Activated T-helper 2 cell treated with anti-CD3 and anti-CD28 coated beads, Interferon-gamma antibody, Interleukin-2, Interleukin-4, amounts not matched to agents 10 μg/mL and 5 μg/mL and 100 μg/mL, durations not matched to agents 14 hours and 24 hours and 36 hours (primary cell): ENCODE measurements at places on chromosomes 2 and 18.

DNA sequence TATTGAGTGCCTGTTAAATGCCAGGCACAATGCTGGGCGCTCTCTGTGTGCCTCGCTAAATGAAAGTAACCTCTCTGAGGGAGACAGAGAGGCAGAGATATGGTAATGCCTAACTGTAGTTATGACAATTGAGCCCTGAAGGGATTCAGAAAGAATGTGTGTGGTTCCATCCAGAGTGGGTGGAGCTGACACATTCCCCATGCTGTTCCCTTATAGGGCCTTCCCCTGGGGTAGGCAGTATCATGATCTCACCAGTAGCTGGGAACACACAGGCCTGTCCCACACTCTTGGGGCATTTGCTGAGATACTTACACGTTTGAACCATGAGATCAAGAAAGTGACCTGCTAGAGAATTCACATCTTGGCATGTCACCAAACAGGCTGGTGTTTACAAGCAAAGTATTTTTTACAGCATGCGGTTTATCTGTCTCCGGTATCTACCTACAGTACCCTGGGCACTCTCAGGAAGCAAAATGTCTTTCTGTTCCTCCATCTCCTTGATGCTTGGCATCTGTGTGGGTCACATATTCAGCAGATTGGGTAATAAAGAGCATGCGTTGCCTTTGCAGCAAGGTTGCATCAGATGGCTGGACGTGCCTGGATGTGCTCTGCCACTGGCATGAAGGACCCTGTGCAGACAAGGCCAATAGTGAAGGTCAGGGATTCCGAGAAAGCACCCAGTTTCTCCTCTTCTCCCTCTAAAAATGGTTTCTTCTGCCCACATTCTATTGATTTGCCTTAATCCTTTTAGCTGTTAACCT is 9.4 kb downstream of the CTIF start:
- DNase-seq: no peak

- no peak for DNase-seq
Measured at GRCh38 chr2:163252199-163252598, 413.6 kb upstream of the KCNH7 start.

GRCh38 chr2:181313845-181314244 is 143.3 kb upstream of the ITGA4 start:
- DNase-seq: no peak

DNA sequence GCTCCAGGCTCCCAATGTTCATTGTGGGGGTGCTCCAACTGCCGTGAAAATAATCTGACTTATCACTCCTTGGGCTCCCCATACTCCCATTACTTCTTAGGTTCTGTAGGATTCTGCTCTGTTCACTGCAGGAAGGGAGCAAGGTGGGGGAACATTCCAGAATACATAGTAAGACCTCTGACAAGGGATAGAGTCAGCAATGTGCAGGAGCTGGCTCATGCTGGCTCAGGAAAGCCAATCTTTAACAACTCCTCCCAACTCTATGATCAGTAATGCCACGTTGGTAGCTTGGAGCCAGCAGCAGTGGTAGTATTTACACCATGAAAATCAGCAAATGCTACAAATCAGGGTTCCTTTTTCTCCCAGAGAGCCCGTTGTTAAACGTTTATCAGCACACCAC is 44.4 kb downstream of the FECH start:
- no peak for DNase-seq

DNA sequence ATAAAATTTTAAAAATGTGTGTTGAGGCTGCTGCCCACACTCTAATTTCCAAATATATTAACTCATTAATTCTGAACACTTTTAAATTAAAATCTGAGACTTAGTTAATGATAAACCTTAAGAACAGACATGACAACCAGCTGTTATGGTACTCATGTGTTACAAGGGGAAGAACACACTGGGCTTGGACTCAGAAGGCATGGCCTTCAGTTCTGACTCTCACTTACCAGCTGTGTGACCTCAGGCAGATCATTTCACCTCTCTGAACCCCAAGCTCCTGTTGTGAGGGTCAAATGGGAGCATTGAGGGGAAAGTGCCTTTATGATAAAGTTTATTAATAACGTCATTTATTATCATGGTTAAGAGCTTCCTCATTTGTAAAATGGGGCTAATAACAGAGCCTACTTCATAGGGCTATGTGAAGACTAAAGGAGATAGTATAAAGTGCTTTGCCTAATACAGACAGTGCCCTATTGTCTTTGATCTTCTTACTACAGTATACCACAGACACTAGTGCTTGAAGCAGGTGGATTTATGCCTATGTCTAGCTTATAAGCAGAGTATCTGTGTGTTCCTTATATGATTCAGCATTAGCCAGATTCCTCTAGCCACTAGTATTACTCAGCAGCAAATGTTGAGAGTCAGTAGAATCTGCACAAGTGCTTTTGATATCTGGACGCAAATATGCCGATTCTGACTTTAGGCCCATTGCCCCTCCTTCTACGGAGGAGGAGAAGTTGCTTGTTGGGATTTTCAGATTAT is 99.6 kb downstream of the SGPP2 start:
- no peak for DNase-seq

DNA sequence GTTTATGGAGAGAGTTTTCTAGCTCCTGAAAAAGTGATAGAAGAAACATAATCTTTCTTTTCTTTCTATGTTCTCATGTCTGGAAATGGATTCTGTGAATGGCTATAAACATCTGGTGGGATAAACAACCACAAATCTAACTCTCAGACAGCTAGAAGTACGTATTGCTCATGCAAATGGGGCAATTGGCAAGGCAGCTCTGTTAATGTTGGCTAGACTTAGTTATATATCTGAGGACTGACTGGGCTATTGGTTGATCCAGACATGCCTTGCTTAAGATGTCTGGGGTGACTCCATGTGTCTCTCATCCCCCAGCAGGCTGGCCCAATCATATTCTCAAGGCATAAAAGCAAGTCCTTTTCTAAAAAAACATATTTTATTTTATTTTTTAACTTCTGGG is 939.2 kb upstream of the NRXN1 start:
- DNase-seq: no peak

GRCh38 chr2:201983174-201983573 is 50.5 kb upstream of the FZD7 start:
- DNase-seq: no peak

DNA sequence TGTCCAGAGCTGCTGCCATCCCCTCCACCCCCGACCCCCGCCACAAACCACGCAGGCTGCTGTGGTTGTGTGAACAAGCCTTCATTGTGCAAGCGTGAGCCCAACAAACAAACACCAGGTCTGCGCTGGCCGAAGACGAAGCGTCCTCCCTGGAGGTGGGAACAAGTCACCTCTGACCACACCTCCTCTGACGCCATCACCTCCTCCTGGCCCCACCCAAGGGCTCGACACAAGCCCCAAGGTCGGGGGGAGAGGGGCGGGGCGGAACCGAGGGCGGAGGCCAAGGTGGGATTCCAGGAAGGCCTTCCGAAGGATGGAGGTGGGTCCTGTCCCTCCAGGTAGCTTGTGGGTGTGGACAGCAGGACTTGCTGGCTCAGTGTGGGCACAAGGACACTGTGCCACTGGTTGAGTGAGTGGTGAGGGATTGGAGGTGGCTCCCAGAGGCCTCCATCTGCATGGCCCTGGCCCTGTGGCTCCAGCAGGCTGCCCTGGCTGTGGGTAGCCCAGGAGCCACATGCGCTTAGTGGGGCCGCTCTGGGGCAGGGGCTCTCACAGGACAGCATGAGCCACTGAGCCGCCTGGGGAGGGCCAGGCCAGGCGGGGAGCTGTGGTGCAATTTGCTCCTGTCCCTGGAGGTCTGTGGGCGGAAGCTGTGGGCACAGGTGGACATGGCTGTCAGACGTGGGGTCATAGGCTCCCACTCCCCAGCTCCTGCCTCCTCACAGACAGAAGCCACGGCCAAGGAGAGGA is 7.4 kb upstream of the GPR17 start:
- DNase-seq: no peak

GRCh38 chr2:154771664-154772284 is 73.3 kb downstream of the KCNJ3 start:
- no peak for DNase-seq

DNA sequence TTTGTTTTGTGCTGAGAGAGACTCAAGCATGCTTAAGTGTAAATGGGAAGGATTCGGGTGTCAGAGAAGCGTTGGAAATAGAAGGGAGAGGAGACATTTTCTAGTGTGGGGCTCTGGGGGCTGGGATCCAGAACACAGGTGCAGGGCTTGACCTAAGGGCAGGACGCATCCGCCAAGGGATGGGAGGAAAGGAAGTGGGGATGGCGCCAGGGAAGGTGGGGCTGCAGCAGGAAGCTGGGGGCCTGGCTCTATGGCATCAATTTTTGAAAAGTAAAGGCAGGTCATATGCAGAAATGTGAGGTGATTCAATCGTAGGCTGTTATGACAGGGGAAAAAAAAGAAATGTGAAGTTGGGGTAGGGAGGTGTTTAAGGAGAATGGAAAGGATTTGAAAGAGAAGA is 143.2 kb upstream of the SERTAD2 start:
- no peak for DNase-seq

DNA sequence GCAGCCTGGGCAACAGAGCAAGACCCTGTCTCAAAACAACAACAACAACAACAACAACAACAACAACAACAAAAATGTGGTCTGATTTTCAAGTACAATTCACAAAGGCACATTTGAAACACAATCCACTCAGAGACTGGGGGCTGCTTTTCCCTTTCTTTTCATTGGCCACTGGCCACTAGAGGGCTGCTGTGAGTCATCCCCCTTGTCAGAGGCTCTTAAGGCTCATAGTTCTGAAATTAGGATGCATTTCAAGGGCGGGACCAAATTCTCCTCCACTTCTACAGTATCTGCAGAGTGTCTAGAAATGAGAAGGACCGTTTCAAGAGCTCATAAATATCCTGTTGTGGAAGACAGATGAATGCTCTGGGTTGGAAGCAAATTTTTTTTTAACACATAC is 285.4 kb downstream of the NRXN1 start:
- no peak for DNase-seq

- no peak for DNase-seq
Measured at GRCh38 chr2:127661072-127661649, 14.2 kb downstream of the LIMS2 start.

DNA sequence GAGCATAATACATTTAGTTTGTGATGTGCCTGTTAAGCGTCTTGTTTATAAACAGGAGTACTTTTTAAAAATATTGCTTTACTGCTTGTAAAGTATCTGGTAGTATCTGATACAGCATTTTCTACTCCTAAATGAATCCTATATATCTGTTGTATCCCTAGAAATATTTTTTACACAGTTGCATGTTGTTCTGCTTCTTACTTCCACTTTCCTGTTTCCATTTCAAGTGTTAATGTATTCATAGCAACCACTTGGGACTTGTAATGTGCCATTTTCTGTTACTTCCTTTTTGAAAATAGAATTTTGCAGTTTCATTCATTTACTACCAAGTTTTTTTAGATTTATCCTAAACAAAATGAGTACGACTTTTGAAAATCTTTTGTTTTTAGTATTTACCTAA is 24.9 kb downstream of the CCNT2 start:
- DNase-seq: no peak

DNA sequence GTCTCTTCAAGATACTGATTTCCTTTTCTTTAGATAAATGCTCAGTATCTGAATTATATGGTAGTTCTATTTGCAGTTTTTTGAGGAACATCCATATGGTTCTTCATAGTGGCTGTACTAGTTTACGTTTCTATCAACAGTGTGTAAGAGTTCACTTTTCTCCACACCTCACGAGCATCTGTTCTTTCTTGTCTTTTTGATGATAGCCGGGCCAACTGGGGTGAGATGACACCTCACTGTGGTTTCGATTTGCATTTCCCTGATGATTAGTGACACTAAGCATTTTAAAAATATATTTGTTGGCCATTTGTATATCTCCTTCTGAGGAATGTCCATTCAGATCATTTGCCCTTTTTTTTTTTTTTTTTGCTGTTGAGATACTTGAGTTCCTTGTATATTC is 458.8 kb downstream of the SETBP1 start:
- DNase-seq: no peak

DNA sequence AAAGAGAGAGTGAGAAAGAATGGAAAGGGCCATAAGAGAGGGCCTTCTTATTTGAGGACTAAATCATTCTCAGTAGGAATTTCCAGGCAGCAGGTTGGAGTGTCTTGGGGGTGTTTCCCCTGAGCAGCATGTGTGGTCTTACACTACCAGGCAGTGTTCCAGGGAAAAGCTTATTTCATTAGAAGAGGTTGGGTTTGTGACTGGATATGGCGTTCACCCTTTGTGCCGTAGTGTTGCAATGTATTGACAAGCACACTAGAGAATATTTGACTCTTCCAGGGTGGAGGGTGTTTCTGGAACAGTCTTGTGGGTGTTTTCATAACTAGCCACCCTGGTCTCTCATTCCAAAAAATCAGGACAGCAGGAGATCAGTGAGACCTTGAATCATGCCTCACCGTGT is 105.5 kb downstream of the NRP2 start:
- DNase-seq: no peak

- DNase-seq: peak; percentile 78
Measured at GRCh38 chr18:48940854-48941611, 9.7 kb downstream of the SMAD7 start.

- no peak for DNase-seq
Measured at GRCh38 chr2:19746137-19746600, 155.6 kb downstream of the TTC32 start.

DNA sequence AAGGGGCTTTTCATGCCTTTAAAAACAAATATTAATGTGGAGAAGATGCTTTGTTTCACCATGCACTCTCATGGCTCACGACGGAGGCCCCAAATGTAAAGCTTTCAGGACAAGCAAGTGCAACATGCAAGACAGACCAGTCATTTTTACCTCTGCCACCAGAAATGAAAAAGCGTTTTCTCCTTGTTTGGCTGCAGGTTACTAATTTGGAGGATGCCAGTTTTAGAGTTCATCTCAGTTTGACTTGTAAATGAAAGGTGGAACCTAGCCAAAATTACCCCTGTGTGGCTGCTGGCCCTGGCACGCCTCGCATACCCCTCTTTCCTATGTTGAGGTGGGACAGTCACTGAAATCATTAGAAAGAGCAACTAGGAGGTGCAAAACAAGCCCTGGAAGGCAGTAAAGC is 138.6 kb downstream of the BCL2 start:
- no peak for DNase-seq

DNA sequence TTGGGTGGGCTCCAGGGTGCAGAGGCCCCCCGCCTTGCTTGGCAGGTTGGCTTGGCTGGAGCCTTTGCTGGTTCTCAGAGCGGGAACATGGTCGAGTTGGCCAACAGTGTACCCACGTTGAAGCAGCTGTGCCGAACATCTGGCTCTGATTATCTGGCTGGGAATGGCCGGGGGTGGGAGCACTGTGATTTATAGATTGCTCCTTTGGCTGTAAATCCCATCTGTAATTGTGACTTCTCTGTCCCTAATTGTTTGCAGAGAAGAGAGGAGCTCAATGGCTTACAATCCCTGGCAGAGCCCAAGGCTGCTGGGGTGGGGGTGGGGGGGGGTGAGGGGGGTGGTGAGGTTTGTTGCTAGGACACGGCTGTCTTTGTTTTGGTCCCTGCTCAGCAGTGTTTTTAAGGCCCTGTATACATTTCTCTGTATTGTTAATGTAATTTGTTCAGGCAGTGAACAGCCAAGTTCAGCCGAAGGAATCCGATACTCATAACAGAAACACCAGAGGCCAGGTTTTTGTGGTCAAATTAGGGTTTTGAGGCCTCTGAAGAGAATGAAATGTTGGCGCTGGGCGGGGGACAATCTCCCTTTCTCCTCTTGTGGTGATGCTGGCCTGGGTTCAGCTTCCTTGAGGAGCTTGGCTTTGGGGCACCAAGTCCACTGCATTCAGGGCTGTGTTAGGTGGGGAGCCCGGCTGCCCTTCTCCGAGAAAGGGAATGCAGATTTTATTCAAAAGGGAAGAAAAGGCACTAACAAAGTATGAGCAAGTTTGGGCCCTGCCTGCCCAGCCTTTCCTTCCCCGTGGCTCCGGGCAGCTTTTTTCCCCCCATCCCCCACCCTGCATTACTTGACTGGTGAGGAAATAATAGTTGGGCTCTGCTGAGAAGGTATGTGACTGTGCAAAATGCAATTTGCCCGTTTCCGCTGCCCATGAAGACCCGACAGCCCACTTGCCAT is 82.5 kb downstream of the TCF7L1 start:
- no peak for DNase-seq
